AG04450 (cell line): ENCODE measurements at places on chromosomes 13 and 19.

DNA sequence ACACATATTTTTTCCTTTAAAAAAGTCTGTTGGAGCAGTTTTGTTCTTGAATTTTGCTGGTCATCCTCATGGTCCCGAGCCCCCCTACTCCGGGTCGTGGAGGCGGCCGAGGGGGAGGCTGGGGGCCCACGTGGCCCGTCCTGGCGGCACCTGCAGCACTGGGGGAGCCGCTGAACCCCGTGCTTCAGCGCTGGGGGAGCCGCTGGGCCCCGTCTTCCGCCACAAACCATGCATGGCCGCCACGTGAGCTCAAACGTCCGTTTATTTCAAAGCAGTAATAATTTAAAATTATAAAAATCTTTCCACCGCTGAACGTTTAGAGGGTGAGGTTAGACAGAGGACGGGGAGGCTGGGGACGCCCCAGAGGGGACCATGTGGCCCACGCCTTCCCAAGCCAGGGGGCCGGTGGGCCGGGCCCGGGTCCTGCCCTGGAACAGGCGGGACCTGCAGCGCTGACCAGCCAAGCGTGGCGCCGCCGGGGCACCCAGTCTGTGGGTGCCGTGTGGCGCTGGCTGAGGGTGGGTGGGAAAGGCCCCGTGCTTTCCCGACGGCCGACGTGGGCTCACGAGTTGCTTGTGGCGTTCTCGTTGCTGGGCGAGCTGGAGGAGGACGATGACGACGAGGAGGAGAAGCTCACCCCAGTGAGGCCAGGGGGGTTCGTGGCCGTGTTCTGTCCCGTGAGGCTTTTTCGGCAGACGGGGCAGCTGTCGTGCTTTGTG, 8.0 kb downstream of the FGF22 start:
- DNase-seq = no peak

DNA sequence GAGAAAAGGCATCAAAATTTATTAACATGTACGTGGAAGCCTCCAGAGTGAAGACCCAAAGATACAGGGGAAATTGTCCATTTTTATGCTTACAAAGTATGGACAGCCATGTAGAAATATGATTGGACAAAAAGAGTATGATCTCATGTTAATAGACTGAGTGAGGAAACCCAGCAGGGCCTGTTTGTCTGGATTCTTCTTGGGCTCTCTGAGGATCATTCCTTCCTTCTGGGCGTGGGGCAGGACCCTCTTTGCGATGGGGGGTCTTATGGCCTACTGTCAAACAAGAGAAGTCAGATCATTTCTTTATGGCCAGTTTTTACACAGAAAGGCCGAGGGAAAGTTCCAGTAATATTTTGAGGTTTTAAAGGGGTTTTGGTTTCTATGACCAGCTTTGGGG, 110.8 kb downstream of the ESD start:
- DNase-seq = no peak

- DNase-seq = peak; percentile 85
Measured at GRCh38 chr19:29662604-29663404, 2.5 kb upstream of the PLEKHF1 start.

DNA sequence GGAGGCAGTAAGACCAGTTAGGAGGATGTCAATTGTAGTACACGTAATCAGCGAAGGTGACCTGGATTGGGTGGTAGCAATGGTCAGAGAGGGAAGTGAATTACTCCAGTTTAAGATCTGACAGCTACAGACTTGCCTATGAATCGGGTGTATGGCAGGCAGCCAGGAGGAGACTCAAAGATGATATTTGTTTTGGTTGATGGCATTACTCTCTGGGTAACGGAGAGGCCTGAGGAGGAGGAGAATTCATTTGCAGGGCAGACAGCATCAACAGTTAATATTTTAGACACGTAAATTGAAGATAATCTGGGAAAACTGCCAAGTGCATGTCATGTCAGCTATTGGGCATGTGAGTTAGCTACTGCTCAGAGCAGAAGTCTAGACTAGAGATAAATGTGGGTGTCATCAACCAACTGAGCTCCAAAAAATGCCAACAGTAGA, 109.2 kb downstream of the SGCG start:
- peak; percentile 1 for DNase-seq

- DNase-seq = no peak
Measured at GRCh38 chr19:39139305-39139874, 13.8 kb downstream of the PAK4 start.

DNA sequence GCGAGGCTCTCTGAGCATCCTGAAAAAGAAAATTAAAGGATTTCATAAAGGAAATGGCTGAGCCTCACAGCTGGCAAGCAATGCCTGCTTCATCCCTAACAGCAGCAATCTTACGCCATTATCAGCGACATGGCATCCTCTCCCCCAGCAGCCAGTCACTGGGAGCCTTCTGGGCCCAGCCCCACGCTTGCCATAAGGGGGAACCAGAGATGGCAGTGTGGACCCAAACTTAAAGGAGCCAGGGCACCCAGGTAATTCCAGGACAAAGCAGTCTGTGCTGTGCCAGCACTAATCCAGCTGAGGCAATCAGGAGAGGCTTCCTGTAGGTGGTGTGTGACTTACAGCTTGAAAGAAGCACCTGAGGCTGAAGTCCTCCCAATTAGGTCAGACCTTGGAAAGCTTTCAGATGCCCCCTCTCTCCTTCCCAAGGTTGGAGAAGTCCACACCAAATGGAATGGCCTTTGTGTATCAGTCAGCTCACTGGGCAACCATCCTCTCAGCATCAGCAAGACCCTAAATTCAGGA, 10.3 kb downstream of the VSTM2B start:
- no peak for DNase-seq

GRCh38 chr13:47757466-47758080, 243.5 kb downstream of the SUCLA2 start:
- no peak for DNase-seq

DNA sequence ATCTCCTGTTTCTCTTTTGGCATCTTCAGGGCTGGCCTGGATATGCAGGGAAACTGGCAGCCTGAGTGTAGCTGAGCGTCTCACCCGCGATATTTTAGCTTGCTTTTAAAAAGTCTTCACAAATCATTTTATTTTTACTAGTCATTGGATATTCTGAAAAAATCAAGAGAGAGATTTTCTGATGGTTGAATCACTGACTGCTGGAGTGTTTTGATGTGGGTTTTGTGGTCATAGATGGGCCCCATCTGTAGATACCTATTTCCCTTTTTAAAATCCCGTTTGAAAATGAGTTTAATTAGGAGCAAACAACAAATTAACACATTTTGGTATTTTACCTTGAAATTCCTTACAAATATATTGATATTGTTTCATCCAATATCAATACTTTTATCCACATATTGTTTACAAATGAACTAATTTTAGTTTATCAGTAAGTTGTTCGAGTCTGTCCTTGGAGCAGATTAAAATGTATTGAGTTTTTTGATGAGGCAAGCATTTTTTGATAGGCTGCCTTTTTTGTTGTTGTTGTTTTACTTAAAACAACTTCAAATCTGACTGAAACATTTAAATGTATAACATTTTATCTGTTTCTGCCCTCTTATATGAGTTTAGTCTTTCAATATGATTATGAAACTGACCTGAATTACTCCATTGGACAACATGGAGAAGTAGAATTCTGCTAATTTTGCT, 21.5 kb upstream of the OXGR1 start:
- DNase-seq = no peak

DNA sequence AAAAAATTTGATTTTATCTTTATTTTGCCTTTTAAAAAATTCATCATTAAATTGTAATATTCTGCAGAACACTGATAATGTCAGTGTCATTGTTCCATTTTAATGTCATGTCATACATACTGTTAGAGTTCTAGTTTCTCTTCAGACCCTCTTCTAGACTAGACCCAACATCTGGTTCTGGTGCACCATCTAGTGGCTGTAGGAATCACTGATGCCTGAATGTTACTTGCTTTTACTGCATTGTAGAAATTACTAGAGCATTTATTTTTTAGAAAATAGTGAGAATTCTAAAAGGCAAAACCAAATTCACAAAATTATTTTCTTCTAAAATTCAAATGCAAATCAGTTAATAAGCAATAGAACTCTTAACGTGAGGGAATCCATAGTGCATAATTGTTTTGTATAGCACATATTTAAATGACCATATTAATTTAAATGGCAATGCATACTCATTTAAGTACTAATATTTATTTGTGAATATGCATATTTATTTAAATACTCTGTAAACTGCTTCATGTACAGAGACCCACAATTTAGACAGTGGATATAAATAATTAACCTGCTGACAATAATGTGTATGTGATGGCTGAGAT, 425.7 kb downstream of the KLF12 start:
- peak; percentile 39 for DNase-seq

DNA sequence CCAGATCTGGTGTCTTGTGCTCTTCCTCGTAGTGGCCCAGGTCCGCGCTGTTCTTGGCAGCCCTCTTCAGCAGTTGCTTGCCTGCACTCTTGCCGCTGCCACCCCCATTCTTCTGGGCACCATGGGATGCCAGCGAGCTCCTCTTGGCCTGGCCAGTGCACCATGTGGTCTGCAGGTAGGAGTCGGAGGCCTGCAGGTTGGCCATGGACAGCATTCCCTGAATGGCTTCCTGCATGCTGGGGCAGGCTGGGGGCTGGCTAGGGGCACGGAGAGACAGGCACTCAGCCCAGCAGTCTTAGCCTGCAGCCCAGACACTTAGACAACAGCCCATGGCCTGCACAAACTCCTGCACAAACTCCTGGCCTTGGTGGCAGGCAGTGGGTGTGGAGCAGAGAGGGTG, 234.9 kb downstream of the TUBA3C start:
- no peak for DNase-seq

DNA sequence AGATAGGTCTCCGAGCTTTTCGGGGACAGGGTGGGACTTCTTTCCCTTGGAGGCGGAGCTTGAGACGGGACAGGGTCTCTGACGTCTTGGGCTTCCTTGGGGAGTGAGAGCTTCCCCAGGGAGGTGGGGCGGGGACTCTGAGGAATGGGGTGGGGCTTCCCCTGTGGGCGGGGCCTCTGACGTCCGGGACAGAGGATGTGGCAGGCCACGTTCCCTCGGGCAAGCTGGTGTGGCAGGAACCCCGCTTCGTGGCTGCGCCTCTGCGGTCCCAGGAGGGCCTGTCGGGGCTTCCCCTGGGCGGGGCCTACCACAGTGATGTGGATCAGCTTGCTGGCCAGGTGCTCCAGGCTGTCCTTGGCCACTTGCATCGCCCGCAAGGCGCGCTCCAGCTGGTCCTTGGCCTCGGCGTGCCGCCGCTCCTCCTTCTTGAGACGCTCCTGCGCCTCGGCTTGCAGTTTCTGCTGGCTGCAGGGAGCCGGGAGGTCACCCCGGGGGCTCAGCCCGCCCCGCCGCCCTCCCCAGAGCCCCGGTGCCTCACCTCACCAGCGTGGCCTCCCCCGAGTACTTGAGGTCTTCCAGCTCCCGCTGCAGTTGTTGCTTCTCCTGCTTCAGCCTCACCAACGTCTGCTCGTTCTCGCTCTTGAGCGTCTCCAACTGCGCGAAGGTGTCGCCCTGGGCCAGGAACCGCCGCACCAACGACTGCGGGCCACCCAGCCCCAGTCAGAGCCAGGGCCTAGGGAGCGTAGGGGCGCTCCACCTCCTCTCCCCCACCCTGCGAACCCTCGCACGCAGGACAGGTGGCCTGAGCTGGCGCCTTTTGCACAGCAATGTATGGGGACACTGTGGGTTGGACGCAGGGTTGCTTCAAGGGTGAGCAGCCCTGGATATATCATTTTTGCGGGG, 3.3 kb upstream of the RGL3 start:
- DNase-seq = no peak

- no peak for DNase-seq
Measured at GRCh38 chr19:14517840-14518505, at the start of gene DNAJB1. DNAJB1 (minus strand) TSS chr19:14518397; CDS start chr19:14518349, 48 bp downstream.

DNA sequence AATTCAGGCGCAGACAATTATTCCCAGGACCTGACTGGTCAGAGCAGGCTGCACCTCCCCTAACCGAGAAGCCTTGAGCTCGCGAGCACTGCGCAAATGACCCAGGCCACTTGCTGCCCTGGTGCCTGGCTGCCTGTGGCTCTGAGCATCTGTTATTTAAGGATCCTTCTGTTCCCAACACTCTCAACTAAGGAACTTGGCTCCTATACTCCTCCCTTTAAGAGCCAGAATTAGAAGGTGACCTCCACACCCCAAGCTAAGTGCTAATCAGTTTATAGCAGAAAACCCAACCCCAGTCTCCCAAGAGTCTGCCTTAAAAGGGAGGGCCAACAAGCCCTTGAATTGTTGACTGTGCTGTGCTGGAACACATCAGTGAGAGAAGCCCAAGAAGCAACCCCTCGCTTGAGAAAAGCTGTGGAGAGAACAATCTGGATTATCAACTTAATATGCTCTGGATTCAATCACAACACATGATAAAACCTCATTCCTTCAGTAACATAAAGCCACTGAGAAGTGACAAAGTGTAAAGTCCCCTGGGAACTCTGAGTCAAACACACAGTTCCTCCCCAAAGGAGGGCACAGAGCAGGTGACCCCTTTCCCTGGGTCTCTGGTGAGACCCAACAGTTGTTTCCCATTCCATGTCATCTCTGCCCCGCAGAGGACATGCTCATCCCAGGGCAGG, 14.6 kb downstream of the AKAP8L start:
- no peak for DNase-seq

- DNase-seq = peak; percentile 42
Measured at GRCh38 chr13:26946684-26947343, 186.2 kb upstream of the GPR12 start.

DNA sequence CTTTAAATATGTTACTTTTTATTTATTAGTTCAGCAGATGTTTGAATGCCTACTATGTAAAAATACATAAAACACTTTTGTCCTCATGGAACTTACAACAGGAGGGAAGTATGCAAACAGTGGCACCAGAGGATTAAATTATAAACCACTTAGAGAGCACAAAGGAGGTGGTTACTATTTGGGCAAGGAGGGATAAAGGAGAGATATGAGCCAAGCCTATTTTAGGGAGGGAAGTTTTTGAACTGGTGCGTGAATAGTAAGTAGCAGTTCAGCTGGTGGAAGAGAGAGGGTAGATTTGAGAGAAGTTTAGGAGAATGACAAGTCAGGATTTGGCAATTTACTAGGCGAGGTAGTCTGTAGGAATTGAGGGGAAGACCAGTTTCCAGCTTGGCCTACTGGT, 8.6 kb downstream of the AKAP11 start:
- DNase-seq = no peak

DNA sequence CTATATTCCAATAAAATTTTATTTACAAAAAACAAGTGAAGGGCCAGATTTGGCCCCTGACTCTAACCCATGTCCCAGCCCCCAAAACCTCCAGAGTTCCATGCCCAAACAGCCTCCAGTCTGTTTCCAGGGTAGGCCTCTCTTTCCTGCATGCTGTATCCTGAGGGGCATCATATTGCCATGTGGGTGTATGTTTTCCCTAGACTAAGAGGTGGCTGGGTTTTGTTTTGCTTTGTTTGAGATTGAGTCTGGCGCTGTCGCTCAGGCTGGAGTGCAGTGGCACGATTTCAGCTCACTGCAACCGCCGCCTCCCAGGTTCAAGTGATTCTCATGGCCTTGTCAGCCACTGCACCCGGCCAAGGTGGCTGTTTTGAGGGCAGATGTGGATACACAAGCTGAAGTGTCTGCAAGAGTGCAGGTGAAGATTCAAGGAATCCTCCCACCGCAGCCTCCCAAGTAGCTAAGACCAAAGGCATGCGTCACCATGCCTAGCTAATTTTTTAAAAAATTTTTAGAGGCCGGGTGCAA, 23.6 kb upstream of the LSM14A start:
- DNase-seq = no peak
